ENCODE measurements at places on chromosomes 1 and 21.

DNA sequence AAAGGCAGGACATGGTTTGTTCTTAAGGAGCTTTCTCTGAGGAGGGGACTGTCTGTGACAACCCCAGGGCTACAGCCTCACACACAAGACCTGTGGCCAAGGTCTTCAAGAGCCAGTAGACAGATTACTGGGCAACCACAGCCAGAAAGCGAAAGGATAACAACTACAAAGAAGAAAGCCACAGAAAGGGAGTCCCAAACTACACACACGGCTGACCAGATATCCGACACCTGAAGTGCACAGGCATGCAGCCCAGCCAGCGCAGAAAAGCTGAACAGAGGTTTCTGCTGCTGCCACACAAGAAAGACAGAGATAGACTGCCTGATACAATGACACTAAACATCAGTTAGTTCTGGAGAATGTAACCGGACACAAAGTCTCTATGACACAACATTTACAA is 21.4 kb upstream of the NADK start:
- no peak for DNase-seq

GRCh38 chr1:198462365-198463019 is 78.0 kb downstream of the ATP6V1G3 start:
- DNase-seq, result no peak

- DNase-seq, result no peak
These were observed 53.9 kb downstream of the SLC9A1 start for GRCh38 chr1:27101054-27101491.

DNA sequence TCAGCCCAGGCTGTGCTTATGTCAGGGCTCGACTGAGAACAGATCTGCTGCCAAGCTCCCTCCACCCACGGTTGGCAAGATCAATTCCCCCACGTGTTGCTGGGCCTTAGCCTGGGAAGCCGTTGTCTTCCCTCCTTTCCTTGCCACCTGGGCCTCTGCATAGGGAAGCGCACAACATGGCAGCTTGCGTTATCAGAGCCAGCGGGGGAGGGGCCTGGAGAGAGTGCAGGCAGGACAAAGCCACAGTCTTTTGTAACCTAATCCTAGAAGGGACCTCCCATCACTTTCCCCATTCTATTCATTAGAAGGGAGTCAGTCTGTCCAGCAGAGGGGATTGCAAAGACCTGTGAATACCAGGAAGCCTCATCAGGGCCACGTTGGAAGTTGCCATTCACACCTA is 17.0 kb upstream of the IGSF21 start:
- no peak for DNase-seq

GRCh38 chr1:233723387-233723786 is 109.5 kb downstream of the KCNK1 start:
- DNase-seq, result no peak

- no peak for DNase-seq
These were observed 5.7 kb downstream of the DOCK7 start for GRCh38 chr1:62682531-62682930.

- no peak for DNase-seq
These were observed 27.8 kb upstream of the CD84 start for GRCh38 chr1:160607011-160607671.

DNA sequence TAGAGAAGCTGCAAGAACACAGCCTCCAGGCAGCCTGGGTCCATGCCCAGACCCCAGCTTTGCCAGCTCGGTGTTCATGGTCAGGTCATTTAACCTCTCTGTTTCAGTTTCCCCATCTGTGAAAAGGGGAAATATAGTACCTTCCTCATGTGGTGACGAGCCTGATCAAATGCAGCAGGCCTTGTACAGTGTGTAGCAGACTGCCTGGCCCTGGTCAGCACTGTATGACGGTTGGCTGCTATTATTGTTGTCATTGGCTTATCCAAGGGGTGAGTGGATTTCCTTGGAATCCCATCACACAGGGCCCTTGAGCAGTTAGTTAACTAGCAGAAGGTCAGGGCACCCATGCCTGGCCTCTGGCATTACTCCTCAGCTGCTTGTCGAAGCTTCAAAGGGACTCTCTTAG is 6.6 kb upstream of the TMEM51 start:
- DNase-seq, result no peak

DNA sequence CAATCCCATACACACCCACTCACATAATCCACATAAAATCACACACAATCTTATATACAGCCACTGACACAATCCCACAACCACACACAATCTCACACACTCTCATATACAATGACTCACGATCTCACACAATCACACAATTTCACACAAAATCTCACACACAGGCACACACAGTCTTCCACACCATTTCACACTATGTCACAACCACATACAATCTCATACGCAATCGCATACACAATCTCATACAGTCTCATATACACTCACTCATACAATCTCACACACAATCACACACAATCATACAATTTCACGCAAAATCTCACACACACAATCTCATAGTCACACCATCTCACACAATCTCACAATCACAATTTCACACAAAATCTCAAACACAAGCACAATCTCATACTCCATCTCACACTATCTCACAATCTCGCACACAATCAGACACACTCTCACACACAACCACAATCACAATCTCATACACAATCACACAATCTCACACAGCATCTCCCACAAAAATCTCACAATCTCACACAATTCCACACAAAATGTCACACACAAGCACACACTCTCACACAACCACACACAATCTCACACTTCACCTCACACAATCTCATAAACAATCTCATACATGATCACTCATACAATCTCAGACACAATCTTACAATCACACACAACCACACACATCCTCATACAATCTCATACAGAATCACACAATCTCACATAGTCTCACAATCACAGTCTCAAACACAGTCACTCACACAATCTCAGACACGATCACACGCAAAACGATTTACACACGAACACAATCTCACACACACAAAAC is 18.5 kb downstream of the CASZ1 start:
- no peak for DNase-seq

GRCh38 chr1:46223472-46223943 is 20.4 kb downstream of the LURAP1 start:
- DNase-seq, result peak; percentile 73

DNA sequence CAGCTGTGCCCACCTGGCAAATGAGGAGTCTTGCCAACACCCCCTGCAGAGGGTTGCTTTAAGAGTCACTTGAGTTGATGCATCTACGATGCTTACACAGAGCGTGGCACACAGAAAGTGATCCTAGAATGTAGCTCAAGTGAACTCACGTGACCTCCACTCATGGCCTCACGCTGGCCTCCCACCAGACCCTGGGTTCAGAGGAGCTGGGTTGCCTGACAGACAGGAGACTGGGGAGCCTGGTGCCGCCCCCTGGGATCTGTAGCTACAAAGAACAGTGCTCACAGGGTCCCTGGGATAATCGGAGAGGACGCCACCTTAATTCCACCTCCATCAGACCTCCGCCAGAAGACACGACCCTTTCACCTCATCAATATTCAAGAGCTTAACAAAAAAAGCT is 81.4 kb upstream of the CASZ1 start:
- DNase-seq, result no peak

GRCh38 chr1:115059316-115059715 is 29.7 kb downstream of the TSHB start:
- no peak for DNase-seq

- DNase-seq, result no peak
These were observed 376 bp downstream of the GBP1 start for GRCh38 chr1:89064632-89065031.

DNA sequence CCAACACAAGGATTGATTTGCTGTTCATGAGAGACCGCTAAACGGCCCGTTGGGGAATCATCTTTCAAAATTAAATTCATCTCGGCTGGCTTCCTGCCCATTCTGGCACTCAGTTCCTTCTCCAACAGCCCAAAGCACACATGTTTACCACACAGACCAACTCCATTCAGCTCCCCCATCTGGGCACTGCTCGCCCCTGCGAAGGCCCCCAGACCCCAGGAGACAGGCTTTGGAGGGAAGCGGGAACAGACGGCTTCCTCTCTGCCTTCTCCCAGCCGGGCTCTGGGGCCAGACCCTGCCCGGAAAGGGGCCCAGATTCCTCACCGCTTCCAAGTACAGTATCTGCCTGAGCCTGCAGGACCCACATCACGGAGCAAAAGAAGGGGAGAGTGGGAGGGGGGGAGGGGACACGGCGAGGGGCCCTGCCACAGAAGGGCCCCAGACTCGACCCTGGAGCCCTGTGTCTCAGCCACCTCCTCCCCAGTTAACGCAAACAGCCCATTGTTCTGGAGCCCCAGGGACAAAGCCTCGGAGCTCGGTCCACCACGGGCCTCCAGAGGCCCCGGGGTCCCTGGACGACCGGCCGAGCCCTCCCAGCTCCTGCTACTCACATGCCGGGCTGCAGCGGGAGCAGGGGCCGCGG is 660 bp downstream of the MEGF6 start:
- DNase-seq, result peak; percentile 79

DNA sequence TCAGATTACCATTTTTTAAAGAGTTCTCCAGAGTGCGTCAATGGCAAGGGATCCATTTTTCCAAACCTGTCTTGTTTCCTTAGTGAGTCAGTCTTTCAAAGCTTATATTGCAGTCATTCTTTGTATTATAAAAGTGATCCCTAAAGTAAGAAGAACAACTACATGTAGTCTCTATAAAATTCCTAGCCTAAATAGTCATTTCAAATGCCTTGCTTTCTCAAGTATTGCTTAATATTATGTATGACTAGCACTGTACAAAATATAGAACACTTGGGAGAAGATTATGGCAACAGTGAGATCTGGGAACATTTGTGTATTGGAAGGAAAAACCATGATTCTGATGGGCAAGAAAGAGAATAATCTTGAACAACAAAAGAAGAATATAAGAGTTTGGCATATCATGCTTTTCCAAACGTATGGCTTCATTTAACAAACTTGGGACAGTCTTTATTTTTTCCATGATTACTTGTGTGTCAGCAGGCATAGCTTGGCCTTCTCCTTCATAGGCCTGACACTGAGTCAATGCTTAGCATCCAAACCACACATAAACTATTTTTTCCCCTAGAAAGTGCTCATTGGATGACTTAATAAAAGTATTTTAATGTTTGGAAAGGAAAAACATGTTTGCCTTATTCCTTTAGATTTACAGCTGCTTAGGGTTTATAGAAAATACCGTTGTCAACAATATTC is 547.4 kb downstream of the LTN1 start:
- DNase-seq, result no peak

- no peak for DNase-seq
These were observed 73.8 kb downstream of the MTR start for GRCh38 chr1:236868625-236869467.

DNA sequence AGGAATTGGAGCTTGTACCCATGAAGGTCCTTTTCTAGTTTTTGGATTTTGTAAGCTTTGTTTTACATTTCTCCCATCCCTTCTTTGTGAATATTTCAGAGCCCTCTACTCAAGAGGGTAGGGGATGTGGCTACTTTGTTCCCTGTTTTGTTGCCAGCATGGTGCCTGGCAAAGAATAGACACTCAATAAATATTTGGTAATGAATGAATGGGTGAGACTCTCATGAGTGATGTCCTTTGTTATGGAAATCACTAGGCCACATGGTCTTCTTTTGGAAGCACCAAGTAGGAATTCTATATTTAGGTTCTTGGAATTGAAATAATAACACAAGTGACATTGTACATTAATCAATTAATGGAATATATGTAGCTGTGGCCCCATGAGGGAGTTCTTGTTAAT is 26.8 kb upstream of the ATP5PO start:
- no peak for DNase-seq

DNA sequence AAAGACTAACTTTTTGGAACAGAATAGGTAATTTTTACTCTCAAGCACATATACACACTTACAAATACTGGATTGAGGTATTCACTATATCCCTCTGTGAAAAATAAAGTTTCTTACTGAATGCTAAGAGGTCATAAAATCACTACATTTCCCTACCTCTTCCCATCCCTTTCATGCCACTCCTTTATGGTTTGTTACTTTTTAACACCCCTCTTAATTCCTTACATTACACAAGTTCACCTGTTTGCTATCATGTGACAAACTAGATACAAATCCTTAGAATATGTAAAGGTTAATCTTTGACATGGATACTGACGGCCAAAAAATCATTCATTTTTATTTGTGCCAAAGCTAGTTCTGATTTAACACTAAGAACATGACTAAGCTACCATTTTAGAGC is 6.8 kb upstream of the DCAF6 start:
- no peak for DNase-seq

DNA sequence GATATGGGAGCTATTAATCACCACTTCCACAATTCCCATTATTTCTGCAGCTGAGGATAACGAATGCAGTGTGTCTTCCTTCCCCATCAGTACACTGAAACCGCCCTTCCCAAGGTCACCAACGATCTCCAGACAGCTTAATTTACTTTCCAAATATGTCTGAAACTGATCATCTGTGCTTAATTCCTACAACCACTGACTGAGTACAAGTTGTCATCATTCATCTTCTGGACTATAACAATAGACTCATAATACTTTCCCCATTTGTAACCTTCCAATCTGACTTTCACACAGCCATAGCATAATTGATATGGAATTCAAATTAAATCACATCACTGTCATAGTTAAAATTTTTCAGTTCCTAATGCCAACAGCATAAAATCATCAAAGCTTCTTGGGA is 17.4 kb downstream of the DNM3 start:
- no peak for DNase-seq

- no peak for DNase-seq
These were observed 62.1 kb downstream of the PRKCZ start for GRCh38 chr1:2112280-2112701.

Data from right forelimb (tissue), 1 donor.